ENCODE measurements at places on chromosomes 16 and 17.
A peak's percentile ranks its signal among the peaks of the same experiment; 100 is the strongest.

DNA sequence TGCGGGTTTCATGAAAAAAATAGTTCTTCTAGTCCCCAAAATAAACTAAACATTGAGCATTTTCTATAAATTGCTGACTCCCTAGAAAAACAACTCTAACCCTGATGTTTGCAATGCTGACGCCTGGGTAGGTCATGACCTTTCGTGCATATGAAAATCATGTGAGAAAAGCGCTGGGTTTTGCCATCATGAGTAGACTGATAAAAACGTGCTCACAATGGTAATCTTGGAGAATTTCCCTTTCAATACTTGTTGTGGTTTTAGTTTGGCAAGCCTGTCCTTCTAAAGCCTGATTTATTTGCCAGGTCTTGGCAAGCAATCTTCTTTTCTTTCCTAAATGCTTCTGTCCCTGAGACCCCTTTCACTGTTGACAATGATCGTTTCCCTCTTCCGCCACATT lies 4.0 kb upstream of the CLEC10A start:
- H3K27ac ChIP-seq: peak overlapping the region; percentile 36
- peaks cover 42% of the 10 kb centered on the region for H3K4me1 ChIP-seq
- H3K4me3 ChIP-seq: no peak overlapping the region
- DNase-seq: no peak

GRCh38 chr16:1152651-1153259 lies at the start of gene CACNA1H:
CACNA1H (plus strand) TSS chr16:1153106; CDS start chr16:1153738, 632 bp downstream.
- peaks cover 16% of the 10 kb centered on the region for H3K27me3 ChIP-seq
- H3K4me3 ChIP-seq: peak within 1 kb of the TSS; percentile 34
- H3K27ac ChIP-seq: peak within 1 kb of the TSS; percentile 68
- DNase-seq: no peak
- no peaks in the 10 kb centered on the region for H3K36me3 ChIP-seq

DNA sequence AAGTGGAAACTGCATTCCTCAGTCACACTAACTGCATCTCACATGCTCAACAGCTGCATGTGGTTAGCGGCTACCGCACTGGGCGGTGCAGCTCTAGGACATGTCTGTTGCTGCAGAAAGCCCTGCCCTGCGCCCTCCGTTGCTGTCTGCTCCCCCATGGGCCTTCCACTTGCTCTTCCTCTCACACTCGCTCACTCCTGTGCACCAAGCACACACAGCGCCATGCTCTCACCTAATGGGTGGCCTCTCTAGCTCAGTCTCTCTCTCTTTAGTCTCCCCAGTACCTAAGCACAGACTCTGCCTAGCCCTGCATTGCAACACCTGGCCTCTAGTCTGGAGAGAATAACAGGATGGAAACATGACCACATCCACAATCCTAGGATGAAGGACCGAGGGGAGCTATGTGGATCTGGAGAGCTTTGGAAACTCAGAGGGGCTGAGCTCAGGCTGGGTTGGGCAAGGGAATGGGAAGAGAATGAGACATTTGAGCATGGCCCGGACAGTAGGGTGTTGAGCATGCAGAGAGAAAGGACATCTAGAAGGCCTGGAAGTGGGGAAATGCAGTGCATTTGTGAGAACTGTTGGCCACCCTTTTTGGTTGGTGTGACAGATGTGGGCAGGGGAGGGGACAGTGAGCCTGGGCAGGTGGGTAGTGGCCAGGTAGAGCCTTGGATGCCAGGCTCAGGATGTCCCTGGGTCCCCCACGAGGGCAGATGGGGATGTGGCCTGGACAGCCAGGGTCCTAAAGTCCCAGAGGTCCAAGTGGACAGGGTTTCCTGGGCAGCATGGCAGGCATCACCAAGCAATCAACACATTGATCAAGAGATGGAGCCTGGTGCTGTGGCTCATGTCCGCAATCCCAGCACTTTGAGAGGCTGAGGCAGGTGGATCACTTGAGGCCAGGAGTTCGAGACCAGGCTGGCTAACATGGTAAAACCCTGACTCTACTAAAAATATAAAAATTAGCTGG lies 16.1 kb downstream of the SGCA start:
- no peak for DNase-seq
- no peaks in the 10 kb centered on the region for H3K27me3 ChIP-seq
- peaks cover 58% of the 10 kb centered on the region for H3K4me1 ChIP-seq
- no peak overlapping the region for H3K27ac ChIP-seq
- no peak overlapping the region for H3K4me3 ChIP-seq

DNA sequence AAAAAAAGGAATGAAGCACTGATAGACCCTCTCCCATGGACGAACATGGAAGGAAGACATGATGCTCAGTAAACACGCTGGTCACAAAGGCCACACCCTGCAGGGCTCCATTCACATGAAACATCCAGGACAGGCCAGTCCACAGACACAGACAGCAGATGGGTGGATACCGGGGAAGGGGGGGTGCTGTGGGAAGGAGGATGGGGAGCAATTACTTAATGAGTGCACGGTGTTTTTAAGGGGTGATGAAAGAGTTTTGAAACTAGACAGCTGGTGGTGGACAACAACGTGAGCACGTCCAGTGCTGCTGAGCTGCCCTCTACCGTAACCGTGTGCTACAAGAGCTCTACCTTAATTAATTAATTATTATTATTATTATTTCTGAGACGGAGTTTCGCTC lies 6.0 kb upstream of the SLC16A3 start:
- H3K4me3 ChIP-seq: no peak overlapping the region
- DNase-seq: no peak
- no peak overlapping the region for H3K27ac ChIP-seq
- peaks cover 5% of the 10 kb centered on the region for H3K4me1 ChIP-seq

GRCh38 chr17:77706938-77707337 lies 251.6 kb upstream of the TNRC6C start:
- no peaks in the 10 kb centered on the region for H3K4me1 ChIP-seq
- no peaks in the 10 kb centered on the region for H3K27me3 ChIP-seq
- DNase-seq: no peak
- no peak overlapping the region for H3K27ac ChIP-seq

DNA sequence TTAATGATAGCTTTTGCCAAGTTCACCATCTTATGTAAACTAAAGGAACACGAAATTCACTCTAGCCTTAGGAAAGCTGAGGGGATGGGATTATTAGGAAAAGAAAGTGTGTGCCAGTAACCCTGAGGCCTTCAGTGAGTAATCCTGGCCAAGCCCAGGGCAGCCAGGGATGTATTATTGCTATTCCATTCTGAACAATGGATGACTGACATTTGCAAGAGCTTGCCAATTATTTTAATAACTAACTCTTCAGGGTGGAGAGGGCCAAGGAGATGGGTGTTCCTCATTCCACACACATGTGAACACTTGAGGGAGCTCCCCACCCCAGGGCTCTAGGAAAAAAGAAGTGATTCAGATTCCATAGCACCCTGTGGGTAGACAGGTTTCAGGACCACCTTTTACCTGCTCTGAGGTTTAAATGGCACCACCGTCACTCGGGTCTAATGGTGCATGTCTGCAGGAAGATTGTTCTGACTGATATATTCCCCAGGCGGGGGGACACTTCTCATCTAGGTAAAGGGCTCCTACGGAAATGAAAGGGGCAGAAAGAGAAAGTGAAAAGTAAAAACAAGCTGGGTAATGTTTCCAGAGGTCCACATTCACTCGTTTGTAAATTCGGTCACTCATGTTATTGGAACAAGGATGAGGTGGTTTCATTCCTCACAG lies 41.5 kb downstream of the TK2 start:
- peaks cover 48% of the 10 kb centered on the region for H3K4me1 ChIP-seq
- H3K27me3 ChIP-seq: no peaks in the 10 kb centered on the region
- no peak for DNase-seq
- no peak overlapping the region for H3K4me3 ChIP-seq
- peak overlapping the region; percentile 61 for H3K27ac ChIP-seq

DNA sequence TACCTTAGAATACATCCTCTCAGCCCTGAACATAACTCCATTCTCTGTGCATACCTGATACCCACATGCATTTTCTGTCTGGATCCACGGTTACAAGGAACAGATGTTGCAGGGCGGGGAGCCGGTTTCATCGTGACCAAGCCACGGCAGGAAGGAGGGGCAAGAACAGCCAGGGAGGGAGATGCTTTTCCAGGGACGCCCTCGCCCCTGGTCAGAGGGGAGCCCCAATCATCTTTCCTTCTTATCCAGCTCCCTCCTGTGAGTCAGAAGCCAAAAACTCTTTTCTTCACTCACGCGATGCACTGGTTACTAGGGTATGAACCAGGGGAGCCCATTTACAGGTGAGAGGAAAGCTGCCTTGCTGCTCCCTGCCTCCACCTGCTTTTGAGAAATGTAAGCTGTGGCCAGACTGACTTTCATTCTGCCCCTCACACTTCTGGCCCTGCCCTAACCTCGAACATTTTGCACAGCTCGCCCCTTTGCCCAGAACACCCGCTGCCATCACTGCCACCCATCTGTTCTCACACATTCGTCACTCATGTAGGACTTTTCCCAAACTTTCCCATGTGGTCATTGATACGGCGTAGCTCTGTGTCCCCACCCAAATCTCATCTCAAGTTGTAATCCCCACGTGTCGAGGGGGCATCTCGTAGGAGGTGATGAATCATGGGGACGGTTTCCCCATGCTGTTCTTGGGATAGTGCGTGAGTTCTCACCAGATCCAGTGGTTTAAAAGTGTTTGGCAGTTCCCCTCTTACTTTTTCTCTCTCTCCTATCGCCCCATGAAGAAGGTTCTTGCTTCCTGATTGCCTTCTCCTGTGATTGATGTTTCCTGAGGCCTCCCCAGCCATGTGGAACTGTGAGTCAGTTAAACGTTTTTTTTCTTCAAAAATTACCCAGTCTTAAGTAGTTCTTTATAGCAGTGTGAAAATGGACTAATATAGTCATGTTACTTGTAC lies 20.5 kb downstream of the FOXL1 start:
- no peaks in the 10 kb centered on the region for H3K36me3 ChIP-seq
- no peak overlapping the region for H3K27ac ChIP-seq
- DNase-seq: no peak

GRCh38 chr16:4693956-4694641 lies 737 bp downstream of the NUDT16L1 start:
- no peaks in the 10 kb centered on the region for H3K27me3 ChIP-seq
- H3K4me3 ChIP-seq: peak overlapping the region; percentile 84

GRCh38 chr17:78330570-78331224 lies 29.2 kb downstream of the SOCS3 start:
- H3K36me3 ChIP-seq: no peaks in the 10 kb centered on the region
- no peak overlapping the region for H3K27ac ChIP-seq
- H3K27me3 ChIP-seq: no peaks in the 10 kb centered on the region
- H3K4me1 ChIP-seq: peaks cover 19% of the 10 kb centered on the region
- no peak overlapping the region for H3K4me3 ChIP-seq
